Activated CD4-positive, alpha-beta T cell treated with anti-CD3 and anti-CD28 coated beads, Interleukin-2, amount 10 ng/mL, durations not matched to agents 24 days and 14 days (primary cell): ENCODE measurements at places on chromosomes 4 and X.

DNA sequence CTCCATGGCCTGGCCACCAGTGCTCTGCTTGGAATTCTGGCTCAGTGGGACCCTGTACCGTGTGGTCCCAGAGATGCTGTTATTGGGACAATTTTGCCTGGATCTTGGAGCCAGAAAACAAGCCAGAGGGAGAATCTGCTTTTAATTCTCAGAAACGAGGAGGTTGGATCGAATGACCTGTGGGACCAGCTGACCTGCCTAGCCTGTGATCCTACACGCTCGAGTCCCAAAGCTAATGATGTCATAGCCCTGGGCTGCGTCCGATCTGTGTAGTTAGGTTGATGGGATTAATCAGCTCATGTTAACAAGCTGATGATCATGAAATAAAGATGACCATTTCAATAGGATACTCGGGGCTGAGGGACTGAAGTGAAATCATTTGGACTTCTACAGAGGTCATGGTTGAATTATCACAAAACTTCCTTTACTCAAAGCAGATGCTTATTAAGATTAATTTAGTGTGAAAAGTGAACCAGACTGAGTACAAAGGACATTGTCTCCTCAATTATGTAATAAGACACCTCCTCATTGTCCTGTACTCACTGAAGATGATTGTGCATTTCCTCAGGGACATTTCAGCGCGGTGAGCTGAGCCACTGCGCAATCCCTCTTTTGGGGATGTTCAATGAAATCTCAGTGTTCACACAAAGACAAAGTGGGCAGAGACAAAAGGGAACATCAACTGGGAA is 51.9 kb upstream of the STX18 start:
- no peak for DNase-seq

DNA sequence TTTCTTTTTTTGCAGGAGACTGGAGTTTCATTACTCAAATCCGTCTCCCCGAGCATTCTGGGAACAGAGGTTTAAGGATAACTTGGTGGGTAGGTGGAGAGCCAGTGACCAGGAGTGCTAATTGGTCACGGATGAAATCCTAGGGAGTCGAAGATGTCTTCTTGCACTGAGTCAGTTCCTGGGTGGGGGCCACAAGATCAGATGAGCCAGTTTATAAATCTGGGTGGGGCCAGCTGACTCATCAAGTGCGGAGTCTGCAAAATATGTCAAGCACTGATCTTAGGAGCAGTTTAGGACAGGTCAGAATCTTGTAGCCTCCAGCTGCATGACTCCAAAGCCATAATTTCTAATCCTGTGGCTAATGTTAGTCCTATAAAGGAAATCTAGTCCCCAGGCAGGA is 741.3 kb downstream of the PCDH7 start:
- no peak for DNase-seq

GRCh38 chr4:152352215-152352614 is 183.7 kb downstream of the FBXW7 start:
- no peak for DNase-seq

DNA sequence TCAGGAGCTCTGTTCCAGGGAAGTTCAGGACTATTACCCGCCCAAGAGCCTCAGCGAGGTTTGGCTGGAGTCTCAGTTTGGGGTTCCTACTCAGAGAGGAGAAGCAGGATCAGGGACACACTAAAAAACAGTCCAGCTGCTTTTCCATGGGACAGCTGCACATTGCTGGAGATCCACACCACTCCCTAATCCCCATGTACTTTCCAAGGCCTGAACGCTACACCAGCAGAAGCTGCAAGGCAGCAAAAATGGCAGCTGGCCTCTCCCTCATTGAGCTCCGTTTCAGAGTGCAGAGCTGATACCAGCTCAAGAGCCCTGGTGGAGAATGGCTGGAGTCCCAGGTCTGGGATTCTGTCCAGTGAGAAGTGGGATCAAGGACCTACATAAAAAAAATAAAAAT is 551.2 kb upstream of the PABPC5 start:
- DNase-seq: no peak

GRCh38 chr4:54400188-54400587 is 171.1 kb downstream of the PDGFRA start:
- no peak for DNase-seq

GRCh38 chrX:31423609-31424189 is 351.9 kb upstream of the FTHL17 start:
- DNase-seq: peak; percentile 57

GRCh38 chr4:9894644-9895332 is 113.4 kb downstream of the DRD5 start:
- no peak for DNase-seq

- no peak for DNase-seq
Observed at GRCh38 chr4:98623126-98623802, 35.1 kb downstream of the TSPAN5 start.

DNA sequence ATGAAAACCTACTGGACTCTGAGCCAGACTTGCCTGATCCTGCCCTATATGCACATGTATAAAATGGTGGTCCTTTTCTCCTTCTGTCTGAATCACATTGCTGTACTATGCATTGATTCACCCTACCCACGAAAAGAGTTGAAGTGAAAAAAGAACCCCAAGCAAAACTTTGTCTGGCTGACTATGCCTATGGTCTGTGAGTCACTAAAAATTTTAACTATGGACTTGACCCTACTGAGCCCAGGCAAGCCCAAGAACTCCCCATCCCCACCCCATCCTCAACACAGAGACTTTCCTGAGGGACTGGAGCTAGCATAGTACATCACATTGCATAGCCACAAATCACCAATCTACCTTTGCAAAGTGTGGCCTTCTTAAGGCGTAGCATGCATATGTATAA is 116.6 kb upstream of the TENM3 start:
- no peak for DNase-seq

DNA sequence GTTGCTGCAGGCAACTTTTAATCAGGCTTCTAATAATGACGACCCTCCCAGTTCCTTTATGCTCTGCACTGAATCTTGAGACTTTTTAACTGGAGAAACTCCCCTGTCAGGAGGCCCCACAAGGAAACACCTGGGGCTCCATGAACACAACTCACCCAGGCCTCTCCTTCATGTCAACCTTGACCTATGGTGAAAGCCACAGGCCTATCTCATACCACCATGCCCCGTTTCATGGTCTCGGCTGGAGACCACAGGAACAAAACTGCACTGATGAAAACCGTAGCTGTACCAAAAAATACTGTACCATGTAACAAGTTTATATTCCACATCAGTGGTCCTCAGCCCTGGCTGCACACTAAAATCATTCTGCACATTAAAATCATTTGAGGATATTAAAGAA is 57.0 kb downstream of the ZNF827 start:
- no peak for DNase-seq

GRCh38 chr4:183201331-183201730 is 102.3 kb downstream of the WWC2 start:
- no peak for DNase-seq
